ENCODE measurements at places on chromosomes 16 and 17.

DNA sequence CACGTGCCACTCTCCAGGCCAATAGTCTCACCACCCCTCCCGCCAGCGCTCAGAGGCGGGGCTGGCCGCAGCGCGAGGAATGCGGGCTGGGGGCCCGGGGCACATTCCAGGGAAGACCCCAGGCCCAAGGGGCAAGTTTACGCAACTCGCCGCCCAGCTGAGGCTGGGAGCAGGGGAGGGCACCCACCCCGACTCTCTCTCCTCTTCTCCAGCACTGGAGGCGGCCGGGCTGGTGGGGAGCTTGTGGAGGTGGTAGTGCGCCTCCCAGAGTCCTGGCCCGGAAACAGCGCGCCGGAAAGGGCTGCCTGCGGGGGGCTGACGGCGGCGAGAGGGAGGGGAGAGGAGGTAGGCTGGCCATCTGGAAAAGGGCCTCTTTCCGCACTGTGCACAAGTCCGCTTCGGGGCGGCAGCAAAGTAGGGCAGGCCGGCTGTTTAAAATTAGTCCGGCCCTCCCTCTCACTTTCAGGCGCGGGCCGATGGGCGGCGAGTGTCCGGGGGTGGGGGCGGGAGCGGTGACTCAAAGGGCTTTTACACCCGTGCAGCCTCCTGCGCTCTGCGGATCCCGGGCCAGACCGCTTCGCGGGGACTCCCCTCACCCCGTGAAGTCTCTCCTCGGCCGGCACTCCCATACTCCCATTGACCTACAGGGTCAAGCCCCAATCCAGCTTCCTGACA, 1.1 kb downstream of the FHOD1 start:
- peak; percentile 60 for DNase-seq

DNA sequence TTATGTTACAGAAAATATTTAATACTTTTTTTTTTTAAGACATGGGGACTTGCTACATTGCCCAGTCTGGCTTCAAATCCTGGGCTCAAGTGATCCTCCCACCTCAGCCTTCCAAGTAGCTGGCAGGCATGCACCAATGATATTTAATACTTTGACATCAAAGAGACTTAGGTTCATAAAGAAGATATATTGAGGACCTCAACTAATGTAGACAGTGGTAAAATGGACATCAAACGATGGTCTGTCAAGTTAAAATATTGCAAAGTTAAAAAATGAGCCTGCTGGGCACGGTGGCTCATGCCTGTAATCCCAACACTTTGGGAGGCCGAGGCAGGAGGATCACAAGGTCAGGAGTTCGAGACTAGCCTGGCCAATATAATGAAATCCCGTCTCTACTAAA, 8.7 kb downstream of the TEFM start:
- no peak for DNase-seq

- no peak for DNase-seq
Measured at GRCh38 chr17:50660887-50661345, 26.2 kb downstream of the ABCC3 start.

- no peak for DNase-seq
Measured at GRCh38 chr16:81523387-81524115, 78.9 kb downstream of the CMIP start.

Data from midbrain (tissue), 1 donor.